Activated naive CD8-positive, alpha-beta T cell treated with anti-CD3 and anti-CD28 coated beads, Interleukin-2, amount 10 ng/mL, durations not matched to agents 7 days and 5 days (primary cell): ENCODE measurements at places on chromosomes 3 and 15. TPM values are rescaled to one million over a fixed set of nuclear protein-coding genes. Genes with fewer than 3 reads are reported as not detected.

DNA sequence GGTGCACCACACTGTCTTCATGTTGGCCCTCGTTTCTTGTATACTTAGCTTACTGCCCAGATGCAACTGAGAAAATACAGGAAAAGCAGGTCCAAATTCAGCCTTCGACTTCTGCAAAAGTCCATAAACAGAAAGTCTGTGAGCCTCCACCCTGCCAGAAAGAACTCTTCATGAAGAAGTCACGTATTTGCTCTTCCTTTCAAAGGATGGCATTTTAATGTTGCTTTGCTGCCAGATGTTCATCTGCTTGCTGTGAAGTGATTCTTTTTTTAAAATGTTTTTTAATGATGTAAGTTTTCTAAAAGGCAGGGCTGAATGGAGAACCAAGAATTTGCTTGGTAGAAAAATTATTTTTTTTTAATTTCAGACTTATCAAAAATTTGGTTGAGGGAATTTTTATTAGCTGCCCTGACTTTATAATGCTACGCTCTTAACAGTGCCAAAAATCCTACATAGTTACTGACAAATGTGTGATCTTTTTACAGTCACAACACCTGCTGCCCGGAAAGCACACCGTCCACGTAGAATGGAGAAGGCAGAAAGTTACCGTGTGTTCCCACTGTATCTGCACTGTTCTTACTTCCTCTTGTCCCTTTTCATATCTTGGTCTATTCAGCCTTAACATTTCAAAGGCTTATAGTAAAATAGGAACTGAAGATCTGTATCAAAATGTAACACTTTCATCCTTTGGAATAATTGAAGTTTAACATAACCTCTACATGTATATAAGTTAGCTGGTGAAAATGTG, 136.3 kb downstream of the LRRC28 start:
- no peak for DNase-seq

RLBP1 gene
- total RNA-seq = not detected

NR1I2 gene
- 0.33 TPM for total RNA-seq

DNA sequence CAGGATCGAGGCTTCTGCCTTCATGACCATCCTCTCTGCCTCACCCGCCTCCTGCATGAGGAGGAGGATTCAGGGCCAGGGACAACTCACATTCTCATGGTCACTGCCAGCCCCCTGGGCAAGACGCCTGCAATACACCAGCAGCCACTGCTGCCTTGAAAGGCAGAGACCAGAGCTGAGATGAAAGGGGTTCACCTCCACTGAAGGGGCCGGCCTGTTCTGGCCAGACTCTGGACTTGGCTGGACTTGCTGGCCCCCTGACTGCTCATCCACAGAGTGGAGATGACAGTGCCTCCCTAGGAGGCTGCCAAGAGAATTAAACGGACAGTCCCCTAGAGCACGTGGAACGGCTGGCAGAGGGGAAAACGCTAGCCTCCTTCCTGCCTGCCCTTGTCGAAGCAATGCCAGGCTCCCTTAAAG, 35.2 kb downstream of the MGLL start:
- no peak for DNase-seq

- no peak for DNase-seq
Observed at GRCh38 chr15:75032395-75032794, 9.0 kb downstream of the PPCDC start.

- no peak for DNase-seq
Observed at GRCh38 chr15:91876187-91876586, 22.7 kb downstream of the SLCO3A1 start.

- no peak for DNase-seq
Observed at GRCh38 chr3:179943117-179943880, 93.4 kb downstream of the PEX5L start.
